Caki2 (cell line): ENCODE measurements at places on chromosomes 11 and 22. TPM values are rescaled to one million over a fixed set of nuclear protein-coding genes. Genes with fewer than 3 reads are reported as not detected.

DNA sequence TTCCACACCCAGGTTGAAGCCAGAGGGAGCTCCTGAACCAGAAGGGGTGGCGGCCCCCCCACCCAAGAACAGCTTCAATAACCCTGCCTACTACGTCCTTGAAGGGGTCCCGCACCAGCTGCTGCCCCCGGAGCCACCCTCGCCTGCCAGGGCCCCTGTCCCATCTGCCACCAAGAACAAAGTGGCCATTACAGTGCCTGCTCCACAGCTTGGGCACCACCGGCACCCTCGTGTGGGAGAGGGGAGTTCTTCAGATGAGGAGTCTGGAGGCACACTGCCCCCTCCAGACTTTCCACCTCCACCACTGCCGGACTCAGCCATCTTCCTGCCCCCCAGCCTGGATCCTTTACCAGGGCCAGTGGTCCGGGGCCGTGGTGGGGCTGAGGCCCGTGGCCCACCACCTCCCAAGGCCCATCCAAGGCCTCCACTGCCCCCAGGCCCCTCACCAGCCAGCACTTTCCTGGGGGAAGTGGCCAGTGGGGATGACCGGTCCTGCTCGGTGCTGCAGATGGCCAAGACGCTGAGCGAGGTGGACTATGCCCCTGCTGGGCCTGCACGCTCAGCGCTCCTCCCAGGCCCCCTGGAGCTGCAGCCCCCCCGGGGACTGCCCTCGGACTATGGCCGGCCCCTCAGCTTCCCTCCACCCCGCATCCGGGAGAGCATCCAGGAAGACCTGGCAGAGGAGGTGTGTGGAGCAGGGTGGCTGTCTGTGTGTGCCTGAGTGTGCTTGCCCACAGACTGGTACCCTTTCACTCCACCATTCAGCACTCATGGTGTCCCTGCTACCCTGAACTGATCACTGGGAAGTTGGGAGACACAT lies 6.7 kb downstream of the PHOX2A start:
- no peak for DNase-seq

GRCh38 chr11:13851691-13852090 lies 110.8 kb upstream of the SPON1 start:
- no peak for DNase-seq

DNA sequence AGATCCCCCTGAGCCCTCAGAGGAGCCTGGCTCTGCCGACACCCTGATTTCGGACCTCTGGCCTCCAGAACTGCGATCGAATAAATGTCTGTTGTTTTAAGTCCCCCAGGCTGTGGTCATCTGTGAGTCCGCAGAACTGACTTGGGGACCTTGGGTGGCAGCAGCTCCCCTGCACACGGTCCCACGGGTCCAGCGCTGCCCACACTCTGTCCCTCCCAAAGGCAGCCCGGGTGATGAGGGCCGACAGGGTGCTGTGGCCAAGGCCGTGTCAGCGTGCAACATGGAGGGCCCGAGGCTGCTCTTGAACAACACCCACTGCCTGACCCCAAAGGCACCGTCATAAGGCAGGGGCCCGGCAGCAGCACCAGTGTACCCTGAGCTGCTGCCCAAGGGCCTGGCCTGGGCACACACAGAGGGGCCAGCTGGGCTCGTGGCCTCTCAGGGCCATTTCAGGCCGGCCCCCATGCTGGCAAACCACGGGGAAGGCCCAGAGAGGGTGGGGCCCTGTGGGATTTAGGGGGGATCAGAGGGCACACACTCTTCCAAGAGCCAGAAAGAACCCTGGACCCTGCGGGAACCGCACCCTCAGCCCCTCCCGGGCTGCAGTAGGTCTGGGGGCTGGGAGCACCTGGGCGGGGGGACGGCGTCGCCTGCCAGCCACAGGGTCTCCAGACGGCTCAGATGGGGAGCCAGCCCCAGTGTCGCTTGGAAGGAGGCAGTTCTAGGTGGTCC lies 77.1 kb upstream of the PRR5 start:
- no peak for DNase-seq

Gene PGA5
- total RNA-seq: not detected in 2 replicates

Gene CEP126
- 0.46 and 0.54 TPM in 2 replicates for total RNA-seq

- DNase-seq: no peak
Observed at GRCh38 chr11:59761993-59762392, 6.8 kb downstream of the STX3 start.

Gene KRTAP5-8
- total RNA-seq: not detected in 2 replicates
